RPMI8226 (cell line): ENCODE measurements at places on chromosomes 12 and 14.

GRCh38 chr12:18872770-18873169, 134.9 kb downstream of the CAPZA3 start:
- no peak for DNase-seq

GRCh38 chr12:90917431-90917830, 37.5 kb downstream of the CCER1 start:
- DNase-seq = no peak

DNA sequence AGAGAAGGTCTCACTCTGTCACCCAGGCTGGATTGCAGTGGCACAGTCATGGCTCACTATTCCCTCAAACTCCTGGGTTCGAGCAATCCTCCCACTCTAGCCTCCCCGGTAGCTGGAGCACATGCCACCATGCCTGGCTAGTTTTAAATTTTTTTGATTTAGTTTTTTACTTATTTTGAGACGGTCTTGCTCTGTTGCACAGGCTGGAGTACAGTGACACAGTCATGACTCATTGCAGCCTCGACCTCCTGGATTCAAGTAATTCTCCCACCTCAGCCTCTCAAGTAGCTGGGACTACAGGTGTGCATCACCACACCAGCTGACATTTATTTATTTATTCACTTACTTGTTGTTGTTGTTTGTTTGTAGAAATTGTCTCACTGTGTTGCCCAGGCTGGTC, 22.2 kb upstream of the DIP2B start:
- no peak for DNase-seq

DNA sequence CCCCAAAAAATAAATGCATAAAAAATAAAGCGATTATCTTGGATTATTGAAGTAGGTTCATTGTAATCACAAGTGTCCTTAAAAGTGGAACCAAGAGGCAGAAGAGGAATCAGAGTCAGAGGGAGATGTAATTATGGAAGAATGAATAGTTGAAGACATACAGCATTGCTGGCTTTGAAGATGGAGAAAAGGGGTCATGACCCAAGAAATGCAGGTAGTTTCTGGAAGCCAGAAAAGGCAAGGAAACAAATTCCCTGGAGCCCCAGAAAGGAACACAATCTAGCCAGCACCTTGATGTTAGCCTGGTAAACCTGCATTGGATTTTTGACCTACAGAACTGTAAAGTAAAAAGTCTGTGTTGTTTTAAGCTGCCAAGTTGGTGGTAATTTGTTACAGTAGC, 57.5 kb upstream of the PTGR2 start:
- no peak for DNase-seq

DNA sequence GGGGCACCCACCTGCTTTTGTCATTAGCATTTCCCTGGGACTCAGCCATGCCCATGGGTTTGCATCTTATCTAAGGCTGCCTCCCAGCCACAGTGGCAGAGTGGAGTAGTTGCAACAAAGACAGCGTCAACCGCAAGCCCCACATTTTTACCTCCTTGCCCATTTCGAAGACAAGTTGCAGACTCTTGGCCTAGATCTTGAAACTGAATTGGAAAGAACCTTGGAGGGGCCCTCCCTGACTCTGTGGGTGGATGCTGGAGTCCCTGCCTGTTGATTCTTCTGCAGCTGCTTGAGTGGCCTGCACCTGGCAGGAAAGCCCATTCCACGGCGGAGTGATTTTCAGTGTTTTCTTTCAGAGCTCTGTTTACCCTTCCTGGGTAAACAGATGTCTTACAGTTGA, 309.0 kb downstream of the VRK1 start:
- DNase-seq = no peak

DNA sequence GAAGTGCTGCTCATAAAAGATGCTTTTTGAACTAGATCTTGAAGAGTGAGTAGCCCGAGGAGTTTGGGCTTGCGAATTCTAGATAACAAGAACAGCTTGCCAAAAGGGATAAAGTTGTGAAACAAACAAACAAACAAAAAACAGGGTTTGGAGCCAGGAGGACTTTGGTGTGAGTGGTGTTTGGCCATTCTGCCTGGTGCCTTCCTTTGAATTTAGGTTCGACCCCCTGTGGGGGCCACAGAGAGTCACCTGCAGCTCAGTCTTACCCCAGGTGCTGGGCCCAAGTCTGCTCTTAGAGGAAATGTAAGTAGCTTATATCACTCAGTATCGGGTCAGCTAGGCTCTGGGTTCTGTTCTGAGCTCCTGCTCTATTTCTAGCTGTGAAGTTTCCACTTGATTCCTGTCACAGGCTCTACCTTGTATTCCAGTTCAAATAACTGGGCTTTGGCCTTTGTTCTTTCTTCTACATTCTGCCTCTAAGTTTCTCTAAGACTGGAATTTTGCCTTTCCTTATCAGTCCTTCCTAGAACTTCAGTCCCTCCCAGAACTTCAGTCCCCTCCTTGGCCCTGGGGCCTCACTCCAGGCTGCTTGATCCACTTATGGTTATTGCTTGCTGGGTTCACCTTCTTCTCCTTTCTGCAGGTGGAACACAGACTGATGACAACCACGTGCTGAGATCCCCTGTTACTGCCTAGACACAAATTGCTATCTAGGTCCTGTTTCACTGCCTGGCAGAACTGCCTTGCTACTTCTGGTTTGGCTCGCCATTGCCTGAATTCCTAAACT, 20.5 kb upstream of the DUSP6 start:
- no peak for DNase-seq

DNA sequence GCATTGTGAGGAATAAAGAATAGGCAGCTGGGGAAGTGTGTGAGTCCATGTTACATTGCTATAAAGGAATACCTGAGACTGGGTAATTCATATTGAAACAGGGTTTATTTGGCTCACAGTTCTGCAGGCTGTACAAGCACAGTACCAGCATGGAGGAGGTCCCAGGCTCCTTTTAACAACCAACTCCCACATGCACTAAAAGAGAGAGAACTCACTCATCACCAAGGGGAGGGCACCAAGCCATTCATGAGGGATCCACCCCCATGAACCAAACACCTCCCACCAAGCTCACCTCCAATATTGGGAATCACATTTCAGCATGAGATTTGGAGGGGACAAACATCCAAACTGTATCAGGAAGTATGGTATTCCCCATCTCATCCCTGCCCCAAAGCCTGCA, 11.9 kb upstream of the DHRS4 start:
- no peak for DNase-seq

GRCh38 chr12:128322341-128322740, 55.4 kb downstream of the TMEM132C start:
- DNase-seq = no peak

DNA sequence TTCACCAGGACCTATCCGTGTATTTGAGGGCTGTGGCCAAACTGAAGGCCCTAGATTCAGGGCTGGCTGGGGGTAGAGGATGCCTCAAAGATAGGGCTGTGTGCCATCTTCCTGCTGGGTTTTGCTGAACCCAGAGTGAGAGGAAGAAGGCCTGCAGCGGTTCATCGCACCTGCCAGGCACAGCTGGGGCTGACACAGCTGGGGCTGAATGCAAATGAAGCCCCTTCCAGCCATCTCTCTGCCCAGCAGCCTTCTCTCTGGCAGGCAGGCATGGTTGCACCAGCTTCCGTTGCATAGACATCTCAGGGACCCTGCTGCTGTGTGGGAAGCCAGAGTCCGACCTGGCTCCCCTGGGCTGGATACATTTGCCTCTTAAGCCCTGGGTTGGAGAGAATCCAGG, 152.4 kb downstream of the TSPAN9 start:
- DNase-seq = no peak

- DNase-seq = no peak
Observed at GRCh38 chr12:120467439-120467838, 2.1 kb downstream of the SRSF9 start.

GRCh38 chr14:74648601-74649000, 36.6 kb upstream of the LTBP2 start:
- no peak for DNase-seq

DNA sequence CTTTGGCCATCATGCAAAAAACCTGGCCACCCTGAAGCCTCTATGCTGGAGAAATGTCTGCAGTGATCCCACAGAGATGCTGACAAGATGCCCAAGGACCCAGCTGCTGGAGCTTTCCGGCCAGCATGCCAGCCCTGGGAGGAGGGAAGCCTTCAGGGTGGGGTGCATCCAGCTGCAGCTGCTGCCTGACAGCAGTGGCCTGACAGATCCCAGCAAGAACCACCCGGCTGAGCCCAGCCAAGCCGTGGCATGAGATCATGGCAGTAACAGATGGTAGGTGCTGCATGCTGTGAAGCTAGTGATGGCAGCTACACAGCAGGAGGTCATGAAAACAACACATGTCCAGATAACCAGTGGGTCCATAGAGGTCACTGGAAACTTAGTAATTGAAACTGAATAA, 13.8 kb downstream of the CLBA1 start:
- DNase-seq = no peak

DNA sequence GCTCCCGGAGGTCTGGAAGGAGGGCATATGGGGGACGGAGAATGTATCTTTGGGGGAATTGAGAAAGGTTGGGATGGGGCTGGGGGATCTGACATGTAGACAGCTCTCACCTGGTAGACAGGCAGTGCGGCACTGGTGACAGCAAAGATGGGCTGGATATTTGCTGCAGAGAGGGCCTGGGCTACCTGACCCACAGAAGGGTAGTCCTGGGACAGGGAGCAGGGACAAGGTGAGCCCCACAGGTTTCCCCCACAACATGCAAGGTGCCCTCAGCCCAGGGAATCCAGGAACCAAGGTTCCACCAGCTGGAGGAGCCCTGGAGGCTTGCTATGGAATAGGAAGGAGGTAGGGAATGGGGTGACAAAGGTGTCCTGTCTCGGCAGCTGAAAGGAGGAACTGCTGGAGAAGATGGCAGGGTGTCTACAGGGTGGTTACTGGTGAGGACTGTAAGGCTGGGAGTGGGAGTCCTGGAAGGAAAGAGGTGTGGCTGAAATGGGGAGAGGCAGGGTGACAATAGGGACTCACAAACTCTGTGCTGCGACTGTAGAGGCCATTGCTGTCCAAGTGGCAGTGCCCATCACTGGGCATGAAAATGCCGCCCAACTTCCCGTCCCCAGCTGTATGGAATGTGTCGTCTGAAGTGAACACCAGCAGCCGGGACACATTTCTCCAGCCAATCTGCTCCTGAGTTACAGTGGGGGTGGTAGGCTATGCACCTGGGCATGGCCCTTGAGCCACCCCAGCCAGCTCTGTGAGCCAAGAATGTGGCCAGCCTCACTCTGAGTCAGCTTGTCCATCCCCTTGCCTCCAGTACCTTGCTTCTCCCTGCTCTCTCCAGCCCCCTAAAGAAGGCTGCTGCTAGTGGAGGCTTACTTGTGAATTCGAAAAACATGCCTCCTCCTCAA, 11.3 kb downstream of the ITGB7 start:
- DNase-seq = no peak

- DNase-seq = no peak
Observed at GRCh38 chr12:82029936-82030335, 270.8 kb upstream of the PPFIA2 start.

DNA sequence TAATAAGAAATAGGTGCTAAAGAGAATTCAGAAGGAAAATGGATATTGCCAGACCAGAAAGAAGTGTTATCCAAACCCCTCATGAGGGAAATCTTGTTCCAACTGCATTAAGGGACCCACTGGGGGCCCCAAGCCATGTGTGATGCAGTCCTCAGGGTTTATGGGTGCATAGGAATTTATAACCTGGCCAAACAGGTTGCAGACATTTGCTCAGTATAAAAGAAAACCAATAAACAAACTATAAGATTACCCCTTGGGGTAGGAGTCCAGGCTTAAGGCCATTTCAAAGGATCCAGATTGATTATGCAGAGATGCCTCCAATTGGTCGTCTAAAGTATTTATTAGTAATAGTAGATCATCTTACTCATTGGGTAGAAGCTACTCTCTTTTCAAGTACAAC, 240.9 kb upstream of the DIO3 start:
- DNase-seq = no peak

- peak; percentile 11 for DNase-seq
Observed at GRCh38 chr12:68871921-68872320, 61.0 kb downstream of the CPM start.

- no peak for DNase-seq
Observed at GRCh38 chr14:99716850-99717681, 33.0 kb downstream of the CYP46A1 start.

DNA sequence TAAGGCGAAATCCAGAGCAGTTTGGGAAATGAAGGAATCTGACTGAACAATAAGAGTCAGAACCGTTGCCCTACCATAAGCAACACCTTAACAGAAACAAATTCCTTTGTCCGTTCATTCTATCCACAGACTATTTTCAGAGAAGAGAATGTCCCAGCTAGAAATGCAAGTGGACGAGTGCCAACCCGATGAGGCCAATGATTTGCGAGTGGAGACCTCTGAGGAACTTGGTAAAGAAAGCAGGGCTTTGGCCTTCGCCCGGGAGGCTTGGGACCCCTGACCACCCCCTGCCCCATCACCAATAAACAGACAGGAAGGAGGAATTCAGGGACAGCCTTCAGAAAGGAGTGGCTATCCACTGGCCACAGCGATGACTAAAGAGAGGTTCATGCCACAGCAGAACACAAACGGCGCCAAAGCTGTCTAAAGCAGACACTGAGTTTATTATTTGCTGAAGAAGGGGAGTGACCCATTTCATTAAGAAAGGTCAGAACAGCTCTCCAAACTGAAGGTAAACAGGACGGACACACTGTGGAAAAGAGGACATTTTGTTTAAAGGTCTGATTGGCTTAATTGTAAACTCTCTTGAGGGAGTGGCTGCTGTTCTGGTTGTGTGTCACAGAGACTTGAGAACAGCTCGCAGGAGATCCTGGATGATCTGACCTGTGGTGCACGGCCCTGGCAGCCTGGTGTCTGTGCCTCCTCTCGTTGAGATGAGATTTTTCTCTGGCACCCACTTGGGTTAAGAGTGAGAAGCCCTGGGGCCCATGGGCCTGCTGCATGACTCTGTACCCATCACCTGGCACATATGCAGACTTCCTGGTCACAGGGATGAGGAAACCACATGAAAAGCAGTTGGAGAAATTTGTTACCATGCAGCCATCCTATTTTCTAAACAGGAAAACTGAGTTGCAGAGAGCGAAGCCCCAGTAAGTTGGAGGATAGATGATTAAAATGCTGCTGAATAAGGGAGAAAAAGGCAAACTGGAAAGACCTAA, 142.0 kb upstream of the PZP start:
- DNase-seq = no peak

DNA sequence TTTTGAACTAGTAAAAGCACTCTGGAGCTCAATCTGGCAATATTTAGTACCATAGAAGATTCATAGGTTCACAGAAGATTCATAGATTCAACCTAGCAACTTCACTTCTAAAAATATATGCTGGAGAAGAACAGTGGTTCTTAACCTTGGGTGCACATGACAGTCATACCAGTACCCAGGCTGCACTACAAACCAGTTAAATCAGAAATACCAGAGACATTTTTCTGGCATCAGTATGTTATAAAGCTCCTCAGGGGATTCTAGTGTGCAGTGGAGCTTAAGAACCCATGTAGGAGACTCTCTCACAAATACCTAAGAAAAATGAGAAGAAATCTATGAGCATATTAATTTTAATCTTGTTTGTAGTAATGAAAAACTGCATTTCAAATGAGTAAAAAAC, 46.6 kb downstream of the CNTN1 start:
- DNase-seq = no peak

GRCh38 chr12:124595444-124595843, 28.0 kb upstream of the NCOR2 start:
- no peak for DNase-seq

GRCh38 chr12:15000575-15000974, 27.7 kb downstream of the PDE6H start:
- no peak for DNase-seq
